ENCODE measurements at places on chromosomes 13 and 19. TPM values are rescaled to one million over a fixed set of nuclear protein-coding genes. Genes with fewer than 3 reads are reported as not detected.

GRCh38 chr13:90968166-90968904 lies 379.2 kb upstream of the MIR17HG start:
- no peak for DNase-seq

Gene KLK11
- total RNA-seq: not detected

GRCh38 chr19:6516018-6516658 lies 14.0 kb upstream of the TUBB4A start:
- DNase-seq: peak; percentile 89

DNA sequence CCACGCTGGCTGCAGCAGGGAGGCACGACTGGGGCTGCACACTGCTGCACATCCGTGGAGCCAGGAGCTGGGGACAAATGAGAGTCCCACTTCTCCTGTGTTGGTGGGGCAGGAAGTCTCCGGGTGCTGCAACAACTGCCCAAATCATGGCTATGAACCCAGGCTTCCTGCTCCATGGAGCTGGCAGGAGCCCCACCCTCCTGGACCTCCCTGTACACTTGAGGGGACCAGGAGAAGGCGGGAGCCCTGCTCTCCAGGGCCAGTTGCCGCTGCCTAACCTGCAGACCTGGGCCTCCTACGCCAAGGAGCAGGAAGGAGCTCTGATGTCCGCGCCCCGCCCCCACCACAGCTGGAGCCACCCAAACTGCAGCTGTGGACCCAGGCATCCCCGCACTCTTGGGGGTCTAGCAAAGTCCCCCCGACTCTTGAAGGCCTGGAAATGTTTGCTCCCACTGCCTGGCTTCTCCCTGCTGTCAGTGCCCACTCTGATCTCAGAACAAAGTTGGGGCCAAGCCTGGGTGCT lies 752.1 kb upstream of the PCDH20 start:
- no peak for DNase-seq

GRCh38 chr19:10828981-10829821 lies 6.8 kb downstream of the TMED1 start:
- DNase-seq: peak; percentile 44

GRCh38 chr13:100068133-100068931 lies 20.6 kb upstream of the PCCA start:
- DNase-seq: no peak

Gene TMEM38A
- 0.83 TPM for total RNA-seq

Measured in activated naive CD4-positive, alpha-beta T cell treated with anti-CD3 and anti-CD28 coated beads for 36 hours (primary cell).